ENCODE measurements at places on chromosomes 7 and 10.

DNA sequence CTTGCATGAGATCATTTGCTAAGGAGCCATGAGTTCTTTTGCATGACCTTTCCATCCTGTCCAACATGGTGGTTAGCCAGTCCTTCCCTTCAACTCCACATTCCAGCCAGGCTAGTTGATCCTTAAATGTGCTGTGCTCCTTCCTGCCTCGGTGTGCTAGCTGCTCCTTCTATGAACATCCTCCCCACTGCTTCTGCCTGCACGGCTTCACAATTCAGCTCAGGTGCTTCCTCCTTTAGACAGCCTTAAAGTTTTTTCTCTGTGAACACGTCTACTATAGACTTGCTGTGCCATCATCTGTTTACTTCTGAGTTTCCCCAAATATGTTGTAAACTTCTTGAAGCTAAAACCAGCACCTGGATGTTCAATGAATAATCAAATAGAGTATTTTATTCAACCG lies 95.5 kb downstream of the OTUD1 start:
- no peak for DNase-seq

DNA sequence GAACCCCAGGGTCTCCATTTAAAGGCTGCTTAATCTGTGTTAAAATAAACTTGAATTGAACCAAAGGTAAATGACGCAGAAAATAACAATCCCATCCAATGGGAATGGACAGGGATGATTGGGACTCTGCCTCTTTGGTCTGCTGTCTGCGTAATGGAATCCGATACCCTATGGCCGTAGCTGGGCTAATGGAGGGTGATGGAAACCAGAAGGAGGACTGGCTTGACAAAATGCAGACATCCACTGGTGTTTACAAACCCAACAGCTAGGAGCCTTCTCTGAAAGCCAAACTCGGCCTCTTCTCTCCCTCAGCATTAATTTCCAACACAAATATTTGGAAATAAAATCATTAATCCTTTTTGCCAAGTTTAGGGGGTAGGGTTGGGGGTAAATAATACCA lies 162.2 kb upstream of the CHST15 start:
- no peak for DNase-seq

DNA sequence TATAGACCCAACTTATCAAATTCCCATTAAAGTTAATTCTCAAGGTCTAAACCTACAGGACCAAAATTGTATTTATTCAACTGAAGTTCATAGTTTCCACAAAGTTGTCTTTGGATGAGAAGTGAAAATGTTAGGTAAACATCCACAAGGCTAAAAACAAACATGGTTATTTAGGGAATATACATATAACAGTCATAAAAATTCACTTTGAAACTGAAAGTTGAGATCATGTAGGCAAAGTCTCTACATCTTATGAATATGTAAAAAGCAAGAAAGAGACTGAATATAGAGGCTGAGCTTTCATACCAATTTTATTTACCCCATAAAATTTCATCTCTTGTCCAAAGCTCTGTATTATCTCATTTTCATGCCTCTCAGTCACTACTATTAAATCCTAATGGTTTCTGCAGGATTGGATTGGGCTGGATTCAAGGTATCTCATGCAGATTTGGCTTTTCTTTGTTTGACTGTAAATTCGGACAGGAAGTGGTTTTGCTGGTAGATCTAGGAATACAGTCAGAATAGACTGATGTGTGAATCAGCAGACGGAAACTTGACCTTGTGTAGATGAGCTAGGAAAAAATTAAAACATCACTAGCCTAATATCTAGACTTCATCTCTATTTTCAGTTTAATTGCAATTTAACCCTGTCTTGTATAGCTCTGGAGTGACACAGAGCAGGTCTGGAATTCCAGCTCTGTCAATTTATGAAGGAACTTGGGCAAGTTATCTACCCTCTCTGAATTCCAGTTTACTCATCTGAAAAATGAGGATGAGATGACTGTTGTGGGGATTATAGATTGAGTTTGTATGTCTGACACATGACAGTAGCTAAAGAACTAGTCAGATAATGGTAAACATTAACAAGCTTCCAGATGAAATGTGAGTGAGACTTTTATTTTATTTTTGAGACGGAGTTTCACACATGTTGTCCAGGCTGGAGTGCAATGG lies 27.3 kb upstream of the SKAP2 start:
- peak; percentile 2 for DNase-seq

GRCh38 chr10:60942788-60943315 lies 1.1 kb downstream of the RHOBTB1 start:
- peak; percentile 33 for DNase-seq

- DNase-seq: peak; percentile 69
Measured at GRCh38 chr7:140041659-140042385, 20.9 kb downstream of the PARP12 start.

Measured in fibroblast of pulmonary artery (primary cell).